ENCODE measurements at places on chromosomes 11 and 22.

DNA sequence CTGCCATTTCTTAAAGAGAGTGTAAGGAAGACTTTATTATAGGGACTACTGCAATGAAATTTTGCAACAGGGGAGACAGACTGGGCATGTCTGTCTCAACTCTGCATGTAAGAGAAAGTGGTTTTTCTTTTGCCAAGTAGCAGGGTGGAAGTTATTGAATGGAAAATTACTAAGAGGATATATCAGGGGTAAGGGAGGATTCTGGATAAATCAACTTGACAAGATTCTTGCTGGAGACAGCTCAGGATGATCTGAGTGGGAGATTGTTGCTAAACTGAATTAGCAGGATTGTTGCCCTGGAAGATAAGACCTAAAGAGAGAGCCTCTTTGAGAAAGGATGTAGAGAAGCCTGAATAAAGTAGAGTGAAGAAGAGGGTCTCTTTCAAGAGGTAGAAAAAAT lies 145.8 kb downstream of the LUZP2 start:
- no peak for DNase-seq

- DNase-seq, result no peak
Observed at GRCh38 chr11:121473064-121473777, 20.5 kb upstream of the SORL1-AS1 start.

DNA sequence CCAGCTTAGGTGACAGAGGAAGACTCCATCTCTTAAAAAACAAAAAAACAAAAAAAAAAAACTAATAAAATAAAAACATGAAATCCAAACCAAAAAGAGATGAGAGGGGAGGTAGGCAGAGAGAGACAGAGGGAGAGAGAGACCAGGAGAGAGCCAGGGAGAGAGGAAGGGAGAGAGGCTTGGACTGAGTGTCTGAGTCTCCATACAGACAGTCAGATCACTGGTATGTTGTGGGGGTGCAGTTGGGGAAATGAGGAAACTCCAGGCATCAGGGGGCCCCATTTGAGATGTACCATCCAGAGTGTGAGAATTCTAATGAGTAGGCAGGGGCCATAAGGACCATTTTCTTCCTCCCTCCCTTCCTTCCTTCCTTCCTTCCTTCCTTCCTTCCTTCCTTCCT lies 53.1 kb upstream of the SEPTIN5 start:
- no peak for DNase-seq

GRCh38 chr11:35874751-35875450 lies 69.0 kb upstream of the LDLRAD3 start:
- DNase-seq, result no peak

- no peak for DNase-seq
Observed at GRCh38 chr11:73957654-73958361, 7.0 kb downstream of the DNAJB13 start.

- DNase-seq, result no peak
Observed at GRCh38 chr11:33064866-33065265, 25.5 kb downstream of the TCP11L1 start.

GRCh38 chr11:10785146-10785474 lies 23.6 kb downstream of the EIF4G2 start:
- no peak for DNase-seq

DNA sequence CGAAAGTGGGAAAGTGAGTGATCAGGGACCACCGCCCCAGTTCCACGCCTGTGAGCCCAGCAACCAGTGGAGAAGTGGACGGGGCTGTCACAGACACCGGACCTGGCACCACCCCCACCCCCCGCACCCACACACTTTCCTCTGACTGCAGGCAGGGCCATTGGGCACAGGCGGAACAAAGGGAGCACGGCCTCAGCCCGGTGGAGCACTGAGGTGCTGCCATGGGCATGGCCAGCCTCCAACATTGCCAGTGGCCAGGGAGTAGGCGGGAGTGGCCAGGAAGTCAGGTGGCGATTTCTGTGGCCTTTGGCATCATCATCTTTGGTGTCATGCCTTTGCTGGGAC lies 78.5 kb downstream of the BCR start:
- no peak for DNase-seq

Measured in hematopoietic multipotent progenitor cell treated with erythropoietin and hydrocortisone succinate and interleukin-3 and kit ligand, for 4 days (in vitro differentiated cells).